ENCODE measurements at places on chromosomes 5 and 9.
A peak's percentile ranks its signal among the peaks of the same experiment; 100 is the strongest.

DNA sequence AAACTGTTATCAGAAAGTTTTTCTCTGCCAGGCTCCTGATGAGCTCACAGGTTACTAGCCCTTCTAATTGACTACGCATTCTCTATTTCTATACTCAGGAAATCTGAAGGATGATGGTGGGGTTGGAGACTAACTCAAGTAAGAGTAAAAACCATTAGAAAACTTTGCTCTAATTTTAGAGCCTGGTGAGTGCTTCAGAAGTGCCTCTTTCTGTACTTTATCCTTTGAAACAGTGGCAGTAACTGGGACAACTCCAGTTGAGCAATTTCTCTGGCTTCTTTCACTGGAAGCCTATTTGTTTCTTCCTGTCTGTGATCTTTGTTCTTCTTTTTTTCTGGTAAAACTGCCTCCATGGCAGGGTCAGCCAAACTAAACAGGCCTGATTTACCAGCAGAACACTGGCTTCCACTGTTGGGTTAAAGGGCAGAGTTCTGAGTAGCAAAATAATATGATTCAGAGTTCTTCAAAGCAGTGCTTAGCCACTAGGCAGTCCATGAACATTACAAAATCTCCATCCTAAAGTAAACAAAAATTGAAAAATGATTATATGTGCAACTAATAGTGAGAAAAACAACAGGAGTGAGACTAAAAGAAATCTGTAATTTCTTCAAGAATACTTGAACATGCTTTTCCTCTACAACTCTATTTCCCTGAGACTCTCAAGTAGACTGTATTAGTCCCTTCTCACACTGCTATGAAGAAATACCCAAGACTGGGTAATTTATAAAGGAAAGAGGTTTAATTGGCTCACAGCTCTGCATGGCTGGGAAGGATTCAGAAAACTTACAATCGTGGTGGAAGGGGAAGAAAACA lies 79.8 kb downstream of the MROH2B start:
- DNase-seq = peak; percentile 49

DNA sequence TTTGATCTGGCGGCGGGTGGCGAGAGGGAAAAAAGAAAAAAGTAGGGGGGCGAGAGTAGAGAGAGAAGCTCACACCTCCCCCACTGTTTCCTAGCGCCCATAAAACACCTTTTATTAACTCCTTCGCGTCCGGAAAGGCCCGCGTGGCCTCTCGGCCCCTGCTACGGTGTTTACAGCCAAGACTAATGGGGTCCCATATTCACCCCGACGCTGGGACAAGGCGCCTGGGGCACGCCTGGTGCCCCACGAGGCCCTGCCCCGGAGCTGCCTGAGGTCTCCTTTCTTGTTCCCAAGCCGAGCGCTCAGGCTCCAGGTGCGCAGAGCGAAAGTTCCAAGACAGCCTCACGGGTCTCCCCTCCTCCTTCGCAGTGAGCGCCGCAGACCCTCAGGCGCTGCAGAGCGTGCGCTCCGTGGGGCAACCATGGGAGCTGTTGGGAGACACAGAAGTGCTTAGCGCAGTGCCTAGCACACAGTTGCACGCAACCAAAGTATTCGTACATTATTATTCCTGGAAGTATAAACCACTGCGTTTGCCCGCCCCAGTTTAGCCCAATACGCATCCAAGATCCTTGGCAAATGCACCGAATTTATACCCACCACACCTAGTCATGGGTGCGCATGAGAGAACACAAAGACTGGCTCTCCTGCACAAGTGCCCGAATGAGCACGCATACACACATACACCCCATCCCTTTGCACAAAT lies 4.3 kb downstream of the HAND1 start:
- no peak for DNase-seq

- no peak for DNase-seq
Observed at GRCh38 chr5:133727636-133728035, 115.3 kb upstream of the FSTL4 start.

DNA sequence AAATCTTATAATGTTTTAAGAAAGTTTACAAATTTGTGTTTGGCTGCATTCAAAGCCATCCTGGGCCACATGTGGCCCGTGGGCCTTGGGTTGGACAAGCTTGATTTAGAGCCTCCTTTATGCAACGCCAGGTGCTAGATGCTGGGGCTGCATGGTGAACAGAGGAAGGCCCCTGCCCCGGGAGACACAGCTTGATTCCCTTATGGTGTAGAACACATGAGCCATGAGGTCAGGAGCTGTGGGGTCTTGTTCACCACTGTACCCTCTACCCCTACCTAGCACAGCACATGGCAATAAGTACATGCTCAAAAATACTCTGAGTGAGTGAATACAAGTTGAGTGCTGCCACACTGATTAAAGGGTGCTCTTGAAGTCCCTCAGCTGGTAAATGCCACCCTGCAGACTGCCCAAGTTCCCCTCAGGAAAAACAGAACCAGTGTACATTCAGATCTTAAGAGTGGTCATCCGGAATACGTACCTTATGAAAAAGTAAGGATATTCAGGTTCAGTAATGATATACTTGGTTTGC lies 71.9 kb downstream of the ARRDC3 start:
- no peak for DNase-seq

DNA sequence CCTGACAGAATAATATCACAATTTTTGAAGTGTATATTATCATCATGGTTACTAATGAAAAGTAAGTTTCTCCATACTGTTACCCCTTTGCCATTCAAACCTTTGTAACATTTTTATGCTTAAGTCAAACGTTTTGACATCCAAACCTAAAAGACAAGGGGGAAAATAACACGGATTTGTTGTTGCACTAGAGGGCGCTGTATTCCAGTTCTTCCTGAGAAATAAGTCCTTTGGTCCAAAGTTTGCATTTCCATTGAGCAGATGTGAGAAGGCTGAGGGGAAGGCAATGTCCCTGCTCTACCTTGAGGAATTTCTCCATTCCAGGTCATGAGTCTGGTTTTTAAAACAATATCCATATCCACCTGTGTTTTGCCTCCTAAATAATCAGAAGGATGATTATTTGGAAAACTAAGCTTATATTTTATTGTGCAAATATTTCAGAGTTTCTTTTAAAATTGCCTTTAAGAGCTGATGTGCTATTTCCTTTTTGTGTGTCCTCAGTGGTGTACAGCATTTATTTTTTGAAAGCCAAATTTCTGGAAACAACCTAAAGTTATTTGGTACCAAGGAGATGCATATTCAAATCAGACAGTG lies 9.7 kb downstream of the LECT2 start:
- DNase-seq = no peak

- no peak for DNase-seq
Observed at GRCh38 chr9:4489562-4489918, 728 bp upstream of the SLC1A1 start.

- no peak for DNase-seq
Observed at GRCh38 chr5:138466900-138467710, 1.8 kb downstream of the EGR1 start.

DNA sequence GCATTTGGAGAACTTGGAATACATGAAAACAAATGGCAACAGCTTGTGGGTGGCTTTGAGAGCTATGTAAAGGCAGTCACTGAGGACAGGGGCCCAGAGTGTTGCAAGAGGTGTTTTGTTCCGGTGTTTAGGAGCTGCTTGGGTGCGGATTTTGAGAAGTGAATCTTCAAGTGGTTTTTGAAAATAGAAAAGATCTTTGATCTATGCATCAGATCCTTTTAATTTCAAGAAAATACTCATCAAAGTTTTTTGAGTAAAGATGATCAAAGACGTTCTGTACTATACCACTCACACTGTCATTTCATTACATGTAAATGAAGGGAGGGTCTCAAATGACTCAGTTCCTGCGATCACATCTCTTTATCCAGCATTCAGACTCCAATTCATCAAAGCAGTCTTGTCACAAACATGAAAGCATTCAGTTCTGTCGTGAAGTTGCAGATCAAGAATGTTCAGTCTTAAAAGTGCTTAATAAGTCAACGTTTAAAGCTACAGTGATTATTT lies 112.5 kb downstream of the WDR41 start:
- no peak for DNase-seq

DNA sequence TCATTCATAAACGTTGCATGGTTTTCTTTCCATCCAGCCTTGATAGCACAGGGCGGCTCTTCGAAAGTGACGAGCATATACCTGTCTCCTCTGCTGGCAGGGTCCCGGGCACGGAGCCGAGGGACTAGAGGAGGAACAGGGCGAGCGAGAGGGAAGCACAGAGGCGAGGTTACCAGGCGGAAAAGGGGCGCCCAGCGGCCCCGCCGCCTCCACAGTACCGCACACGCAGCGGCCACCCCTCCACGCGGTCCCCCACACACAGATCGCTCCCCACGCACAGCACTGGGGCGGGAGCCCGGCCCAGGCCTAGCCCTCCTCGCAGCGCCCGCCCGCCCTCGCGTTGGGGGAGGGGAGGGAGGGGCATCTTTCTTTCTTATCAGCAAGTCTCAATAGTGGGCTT lies 296.6 kb upstream of the DAB2 start:
- no peak for DNase-seq

GRCh38 chr5:173065155-173065554 lies 9.0 kb downstream of the CREBRF start:
- DNase-seq = no peak

- DNase-seq = no peak
Observed at GRCh38 chr5:65151614-65152013, 330.1 kb downstream of the ADAMTS6 start.

- no peak for DNase-seq
Observed at GRCh38 chr5:124655251-124655917, 91.1 kb downstream of the ZNF608 start.

DNA sequence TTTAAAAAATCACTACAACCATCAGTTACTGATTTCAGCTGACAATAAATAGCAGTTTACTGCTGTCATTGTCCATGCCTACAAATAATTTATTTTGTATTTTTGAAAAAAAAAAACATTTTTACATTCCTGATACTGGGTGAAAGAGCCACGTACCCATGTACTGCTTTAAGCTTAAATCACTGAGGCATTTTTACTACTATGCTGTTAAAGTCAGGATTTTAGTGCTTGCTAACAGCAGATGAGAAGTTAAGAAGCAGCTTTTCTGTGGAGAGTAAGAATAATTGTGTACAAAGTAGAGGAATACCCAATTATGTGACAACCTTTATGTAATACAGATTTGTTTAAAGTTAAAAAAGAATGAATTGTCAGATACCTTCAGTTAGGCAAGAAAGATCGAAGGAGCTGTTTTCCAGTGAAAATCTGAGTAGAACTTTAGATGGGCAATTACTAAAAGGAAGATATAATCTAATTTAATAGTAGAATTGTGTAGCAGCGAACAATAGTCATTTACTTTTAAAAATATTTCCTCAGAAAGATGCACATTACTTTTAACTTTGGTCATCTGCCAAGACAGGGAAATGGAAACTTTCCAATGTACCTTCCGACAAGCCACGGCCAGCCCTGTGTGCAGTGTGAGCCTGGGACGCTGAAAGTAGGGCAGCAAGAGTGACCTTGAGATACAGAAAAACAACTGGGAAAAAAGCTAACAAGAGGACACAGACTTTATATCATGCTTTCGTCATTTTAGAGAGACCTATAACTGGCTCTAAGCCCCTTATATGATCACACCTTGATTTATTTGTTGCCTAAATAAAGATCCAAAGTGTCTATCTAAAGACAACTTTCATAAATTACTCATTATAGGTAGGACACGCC lies 39.9 kb downstream of the RHOBTB3 start:
- peak; percentile 39 for DNase-seq

- no peak for DNase-seq
Observed at GRCh38 chr5:126178521-126178920, 244.7 kb upstream of the GRAMD2B start.

DNA sequence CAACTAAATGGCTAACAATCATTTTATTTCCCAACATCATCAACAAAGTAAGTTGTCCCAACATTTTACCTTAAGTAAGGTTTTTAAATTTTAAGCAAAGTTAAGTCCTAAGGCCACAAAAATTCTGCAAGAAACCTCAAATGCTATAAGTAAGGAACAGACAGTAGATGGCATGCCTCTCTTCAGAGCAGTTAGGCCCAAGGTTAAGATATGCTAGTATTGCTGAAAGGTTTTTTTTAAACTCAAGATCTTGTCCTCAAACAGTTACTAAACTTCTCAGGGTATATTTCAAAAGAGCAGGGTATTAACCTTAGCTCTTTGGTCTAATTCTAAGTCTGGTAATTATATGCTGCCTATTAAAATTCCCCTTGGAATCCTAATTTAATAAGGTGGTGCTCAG lies 35.1 kb downstream of the PJA2 start:
- DNase-seq = no peak

GRCh38 chr5:132497488-132497997 lies 7.0 kb upstream of the IRF1 start:
- peak; percentile 71 for DNase-seq

GRCh38 chr9:121783521-121784507 lies 132.4 kb downstream of the DAB2IP start:
- no peak for DNase-seq

- no peak for DNase-seq
Observed at GRCh38 chr5:10421896-10422691, 19.6 kb upstream of the ROPN1L start.

DNA sequence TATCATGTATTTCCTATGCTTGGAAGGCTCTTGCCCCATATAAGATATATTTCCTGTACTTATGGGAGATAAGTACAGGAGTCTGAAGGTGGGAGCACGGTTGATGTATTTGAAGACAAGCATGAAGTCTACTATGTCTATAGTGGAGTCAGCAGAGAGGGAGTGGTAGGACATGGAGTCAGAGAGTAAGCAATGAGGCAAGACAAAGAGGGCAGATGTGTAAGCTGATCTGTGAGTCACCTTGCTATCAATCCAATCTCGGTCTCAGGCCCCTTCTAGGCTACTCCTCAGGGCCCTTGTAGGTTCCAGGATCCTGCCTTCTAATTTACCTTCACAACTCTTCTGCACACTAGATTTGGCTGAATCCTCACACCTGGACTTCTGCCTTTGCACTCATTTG lies 105.5 kb downstream of the MACIR start:
- no peak for DNase-seq

- no peak for DNase-seq
Observed at GRCh38 chr9:6184749-6185645, 30.6 kb upstream of the IL33 start.

DNA sequence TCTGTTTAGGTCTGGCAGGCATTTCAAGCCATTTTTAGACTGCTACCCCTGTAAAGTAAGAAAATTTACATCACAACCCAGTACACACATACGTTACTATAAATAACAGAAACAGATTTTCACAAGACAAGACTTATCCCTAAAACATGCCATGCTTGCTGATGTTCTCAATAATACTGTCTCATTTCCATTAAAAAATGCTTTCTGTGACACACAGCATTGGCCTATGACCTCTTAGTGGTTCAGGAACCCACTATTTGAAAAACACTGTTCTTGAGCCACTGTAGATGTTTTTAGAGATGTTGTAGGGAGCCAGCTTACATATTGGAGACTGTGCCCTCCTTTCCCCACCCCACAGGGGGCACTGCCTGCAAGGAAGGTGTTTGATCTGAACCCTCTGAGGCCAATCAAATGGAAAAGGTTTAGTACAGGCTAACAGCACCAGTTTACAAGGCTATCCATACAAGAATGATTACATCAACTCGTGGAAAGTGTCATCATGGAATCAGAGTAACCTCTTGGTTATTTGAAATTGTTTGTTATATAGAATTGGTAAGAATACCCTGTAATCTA lies 30.8 kb downstream of the ZSWIM6 start:
- no peak for DNase-seq

GRCh38 chr5:123929055-123929474 lies 417.1 kb downstream of the CSNK1G3 start:
- no peak for DNase-seq
